ENCODE measurements at places on chromosomes 5 and 9.
A peak's percentile ranks its signal among the peaks of the same experiment; 100 is the strongest.

GRCh38 chr5:139094154-139095131 is 103.7 kb downstream of the SIL1 start:
- no peak for DNase-seq

- DNase-seq: no peak
Measured at GRCh38 chr9:87742813-87743428, 17.0 kb downstream of the CTSL start.

DNA sequence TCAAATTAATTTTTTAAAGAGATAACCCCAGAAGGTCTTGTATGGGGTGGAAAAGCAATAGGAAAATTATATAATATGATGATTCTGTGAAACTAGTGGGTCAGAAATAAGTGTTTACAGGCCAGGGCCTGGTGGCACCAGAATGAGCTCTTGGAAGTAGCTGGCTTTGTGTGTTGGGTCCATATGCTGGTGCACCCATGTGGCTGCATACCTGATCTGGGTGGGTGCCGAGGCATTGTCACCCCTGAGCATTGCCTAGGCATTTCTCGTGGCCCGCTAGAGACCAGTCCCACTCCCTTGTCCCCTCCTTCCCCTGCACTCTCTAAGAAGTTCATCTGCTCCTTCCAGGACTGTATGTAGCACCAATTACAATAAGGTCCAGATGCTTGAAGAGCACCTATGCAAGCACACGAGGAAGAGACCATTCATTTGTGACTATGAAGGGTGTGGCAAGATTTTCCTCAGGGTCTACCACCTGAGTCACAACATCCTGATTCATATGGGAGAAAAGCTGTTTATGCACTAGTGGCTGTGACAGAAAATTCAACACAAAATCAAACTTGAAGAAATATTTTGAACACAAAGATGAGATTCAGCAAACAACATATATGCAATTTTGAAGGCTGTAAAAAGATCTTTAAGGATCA is 19.8 kb upstream of the IL33 start:
- DNase-seq: no peak

GRCh38 chr9:105281926-105282325 is 37.5 kb downstream of the SLC44A1 start:
- no peak for DNase-seq

DNA sequence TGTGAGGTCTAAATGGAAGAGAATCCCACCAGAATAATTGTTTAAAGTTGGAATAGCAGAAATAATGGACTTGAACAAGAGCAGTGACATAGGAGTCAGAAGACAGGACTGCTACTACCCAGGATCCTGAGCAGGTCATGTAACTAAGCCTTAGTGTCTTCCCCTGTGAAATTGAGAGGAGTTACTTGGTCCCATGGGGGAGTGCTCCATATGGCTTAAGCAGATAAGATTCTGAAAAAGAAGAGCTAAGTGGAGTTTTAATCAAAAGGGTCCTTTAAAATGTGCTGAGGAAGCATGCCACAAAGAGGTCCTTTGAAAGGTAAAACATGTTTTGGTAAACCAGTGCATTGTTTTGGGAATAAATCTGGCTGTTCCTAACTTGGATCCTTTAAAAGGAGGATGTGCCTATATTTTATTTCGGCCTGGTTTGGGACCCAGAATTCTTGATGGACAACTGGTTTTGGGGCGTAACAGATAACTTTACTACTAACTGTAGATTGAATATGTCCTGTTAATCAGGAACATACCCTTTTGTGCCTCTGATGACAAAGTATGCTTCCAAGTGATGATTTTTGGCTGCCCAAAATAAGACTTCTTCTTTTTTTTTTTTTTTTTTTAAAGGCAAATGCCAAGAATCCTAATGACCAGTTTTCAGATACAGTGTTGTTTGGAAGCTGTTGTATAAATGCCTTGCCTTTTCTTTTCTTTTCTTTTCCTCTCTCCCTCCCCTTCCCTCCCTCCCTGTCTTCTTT is 5.7 kb downstream of the RCL1 start:
- no peak for DNase-seq

DNA sequence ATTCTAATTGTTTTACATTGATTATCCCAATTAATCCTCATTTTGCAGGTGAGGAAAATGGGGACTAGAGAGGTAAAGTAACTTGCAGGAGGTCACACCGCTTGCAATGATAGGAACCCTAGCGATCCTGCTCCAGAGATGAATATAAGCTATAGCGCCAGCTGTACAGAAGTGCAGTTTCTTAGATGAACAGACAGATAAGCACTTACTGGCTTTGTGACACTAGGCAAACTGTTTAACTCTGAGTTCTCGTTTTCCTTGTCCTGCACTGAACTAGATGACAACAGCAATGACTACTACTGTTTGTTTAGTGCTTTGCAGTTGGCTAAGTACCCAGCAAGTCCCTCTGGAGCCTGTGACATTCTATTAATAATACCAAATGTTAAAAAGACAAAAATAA is 11.1 kb downstream of the LHX6 start:
- no peak for DNase-seq

- no peak for DNase-seq
Measured at GRCh38 chr9:135657416-135657815, 5.7 kb upstream of the LCN9 start.

DNA sequence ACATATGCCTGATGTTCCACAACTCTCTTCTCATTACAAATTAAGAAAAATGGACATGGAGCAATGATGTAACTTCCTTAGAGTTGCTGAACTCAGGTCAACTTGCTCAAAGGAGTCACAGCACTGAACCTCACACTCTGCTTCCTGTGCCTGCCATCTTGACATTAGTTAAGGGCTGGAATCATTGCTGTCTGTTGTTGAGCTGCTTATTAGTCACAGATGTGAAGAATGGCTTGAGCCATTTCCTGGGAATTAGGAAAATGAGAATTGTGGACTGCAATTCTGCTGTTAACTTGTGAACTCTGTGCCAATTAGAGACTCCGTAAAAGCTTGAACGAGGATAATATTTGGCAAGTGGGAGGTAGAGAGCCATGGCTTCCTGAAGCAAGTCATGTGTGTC is 212.0 kb downstream of the ADAMTS12 start:
- DNase-seq: no peak

DNA sequence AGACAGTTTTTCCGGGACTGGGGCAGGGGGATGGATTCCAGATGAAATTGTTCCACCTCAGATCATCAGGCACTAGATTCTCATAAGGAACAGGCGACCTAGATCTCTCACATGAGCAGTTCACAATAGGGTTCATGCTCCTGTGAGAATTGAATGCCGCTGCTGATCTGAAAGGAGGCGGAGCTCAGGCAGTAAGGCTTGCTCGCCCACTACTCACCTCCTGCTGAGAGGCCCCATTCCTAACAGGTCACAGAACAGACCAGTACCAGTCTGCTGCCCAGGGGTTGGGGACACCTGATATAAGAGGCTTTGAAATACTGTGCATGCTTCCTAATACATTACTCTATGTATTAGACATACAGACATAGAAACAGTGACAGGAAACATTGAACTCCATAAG is 41.1 kb downstream of the PTPRD start:
- no peak for DNase-seq

- DNase-seq: peak; percentile 43
Measured at GRCh38 chr5:139635606-139636206, 12.4 kb upstream of the CXXC5 start.

- no peak for DNase-seq
Measured at GRCh38 chr5:83720836-83721537, at the start of gene HAPLN1. TSS of gene HAPLN1 (minus strand) at chr5:83720855. CDS start at chr5:83673523, 47,332 bp downstream.

- no peak for DNase-seq
Measured at GRCh38 chr5:142902186-142902965, 132.2 kb downstream of the ARHGAP26 start.

DNA sequence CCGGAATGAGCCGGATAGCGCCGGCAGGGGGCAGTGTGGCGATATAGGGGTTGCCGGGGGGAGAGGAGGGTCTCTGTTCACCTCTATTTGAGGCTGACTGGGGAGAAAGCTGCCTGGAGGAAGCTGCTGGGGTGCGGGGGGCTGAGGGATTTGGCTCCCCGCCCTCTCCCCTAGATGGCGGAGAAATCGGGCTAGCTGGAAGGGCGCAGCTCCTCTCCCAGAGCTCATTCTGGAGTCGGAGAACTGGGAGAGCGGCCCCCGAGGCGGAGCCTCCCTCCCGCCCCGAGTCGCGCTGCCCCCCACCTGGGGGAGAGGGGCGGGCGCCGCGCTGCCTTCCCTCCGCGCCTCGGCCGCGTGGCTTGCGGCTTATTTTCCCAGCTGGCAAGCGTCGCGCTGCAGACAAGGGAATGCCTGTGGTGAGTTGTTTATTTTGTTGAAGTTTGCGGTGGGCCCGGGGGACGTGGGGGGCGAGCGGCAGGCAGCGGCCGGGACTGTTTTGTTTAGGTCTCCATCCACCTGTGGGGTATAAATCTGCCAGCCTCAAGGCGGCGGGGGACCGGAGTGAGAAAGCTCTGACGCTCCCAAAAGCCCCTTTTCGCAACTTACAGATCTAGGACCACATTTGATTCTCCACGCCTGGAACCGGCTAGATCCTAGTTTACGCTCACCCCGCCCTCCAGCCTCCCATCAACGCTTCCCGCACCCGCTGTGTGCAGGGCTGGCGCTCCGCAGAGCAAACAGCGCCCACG is 4.1 kb upstream of the RGMB start:
- DNase-seq: peak; percentile 46

GRCh38 chr9:77649109-77649812 is 1.1 kb upstream of the GNA14 start:
- DNase-seq: no peak

DNA sequence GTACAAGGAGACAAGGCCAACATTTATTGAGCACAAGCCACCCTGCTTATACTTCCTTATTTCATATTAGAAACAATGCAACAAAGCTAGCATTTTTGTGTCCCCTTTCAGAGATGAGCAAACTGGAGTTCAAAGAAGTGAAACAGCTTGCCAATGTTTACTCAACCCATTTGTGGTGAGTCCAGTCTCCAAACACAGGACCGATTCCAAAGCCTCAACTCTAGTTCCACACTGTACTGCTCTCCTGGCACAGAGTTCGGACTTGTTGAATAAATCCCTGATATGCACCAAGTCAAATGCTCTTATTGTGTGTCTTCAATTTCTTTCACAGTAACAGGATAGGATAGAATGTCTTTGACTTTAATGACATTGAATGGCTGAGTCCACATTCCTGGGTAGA is 604.8 kb upstream of the BRINP1 start:
- no peak for DNase-seq

DNA sequence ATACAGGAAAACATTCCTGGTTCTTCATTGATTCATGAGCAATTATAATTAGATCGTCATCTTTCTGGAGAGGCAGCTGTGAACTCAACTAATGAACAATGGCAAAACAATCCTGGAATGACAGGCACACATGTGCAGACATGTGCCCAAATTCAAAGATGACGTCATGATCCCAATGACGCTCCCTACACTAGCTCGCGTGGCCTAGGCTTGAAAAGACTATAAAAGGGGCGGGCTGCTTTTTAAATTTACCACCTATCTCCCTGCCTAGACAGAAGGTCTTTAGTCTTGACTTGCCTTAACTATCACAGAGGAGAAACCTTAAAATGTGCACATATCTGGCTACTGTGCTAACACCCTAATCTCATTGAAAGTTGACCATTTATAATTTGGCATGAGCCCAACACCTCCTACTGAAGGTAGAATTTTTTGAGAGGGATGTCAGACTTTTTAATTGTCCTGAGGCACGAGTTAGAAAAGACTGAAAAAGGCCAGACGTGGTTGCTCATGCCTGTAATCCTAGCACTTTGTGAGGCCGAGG is 88.2 kb downstream of the PRRT1B start:
- no peak for DNase-seq

DNA sequence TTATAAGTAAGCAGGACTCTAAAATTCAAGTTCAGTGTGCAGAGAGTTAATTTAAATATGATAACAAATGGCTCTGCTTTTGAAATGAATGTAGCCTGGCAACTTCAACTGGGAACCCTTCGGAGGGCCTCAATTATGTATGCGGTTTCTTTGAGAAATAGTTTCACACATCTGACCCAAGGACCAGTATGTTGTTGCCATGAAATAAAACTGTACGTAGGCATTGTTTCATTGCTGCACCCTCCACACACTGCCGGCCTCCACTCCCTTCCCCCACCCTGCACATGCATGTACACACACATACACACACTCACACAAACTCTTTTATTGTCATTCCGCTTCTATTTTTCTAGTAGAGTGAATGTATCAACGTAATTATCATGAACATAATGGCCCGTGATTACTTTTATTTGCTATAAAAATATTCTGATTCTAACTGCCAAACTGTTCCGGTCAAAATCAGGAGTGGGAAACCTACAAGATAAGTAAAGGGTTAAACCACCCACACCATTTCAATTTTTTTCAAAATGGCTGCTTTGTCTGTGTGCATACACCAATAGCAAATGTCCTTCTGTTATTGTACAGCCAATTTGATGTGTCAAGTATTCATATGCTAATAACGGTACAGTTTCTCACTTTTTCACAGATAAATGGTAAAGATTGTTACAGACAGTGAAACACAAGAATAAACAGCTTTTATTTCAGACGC is 215.5 kb upstream of the TMEM161B start:
- DNase-seq: no peak

- no peak for DNase-seq
Measured at GRCh38 chr9:87545858-87546257, 48.2 kb downstream of the DAPK1 start.

- DNase-seq: no peak
Measured at GRCh38 chr5:137834498-137835049, 33.1 kb upstream of the MYOT start.

- no peak for DNase-seq
Measured at GRCh38 chr5:14464671-14465070, 116.9 kb upstream of the OTULINL start.

- DNase-seq: no peak
Measured at GRCh38 chr9:131923132-131923671, 156.5 kb downstream of the MED27 start.

GRCh38 chr5:174098694-174099093 is 53.2 kb downstream of the NSG2 start:
- DNase-seq: no peak

Measured in CD4-positive, alpha-beta T cell treated with Interleukin-21 for 1 hour (primary cell).